ENCODE measurements at places on chromosomes 6 and 20. TPM values are rescaled to one million over a fixed set of nuclear protein-coding genes. Genes with fewer than 3 reads are reported as not detected.

The POM121L2 gene
- not detected for total RNA-seq

The MMP24 gene
- total RNA-seq = 76.1 TPM

The FOXA2 gene
- total RNA-seq = not detected

The OTOR gene
- total RNA-seq = 0.47 TPM

The MYBL2 gene
- total RNA-seq = 0.47 TPM

DNA sequence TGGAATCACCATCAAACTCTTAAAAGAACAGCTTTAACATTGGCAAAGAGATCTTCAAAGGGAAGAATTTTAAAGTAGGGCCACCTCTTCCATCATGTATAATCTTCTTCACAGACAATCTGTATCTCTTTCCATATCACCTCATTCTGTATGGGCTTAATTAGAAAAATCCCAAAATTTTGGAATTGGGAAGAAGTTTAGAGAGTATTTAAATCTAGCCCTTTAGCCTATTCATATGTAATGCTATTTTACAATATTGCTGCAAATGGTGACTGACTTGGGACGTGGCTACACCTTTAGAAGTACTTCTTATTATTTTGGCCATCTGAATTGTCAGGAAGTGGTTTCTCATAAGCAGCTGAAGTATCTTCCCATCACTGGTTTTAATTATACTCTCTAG lies 474.3 kb downstream of the RFPL4B start:
- DNase-seq = no peak

DNA sequence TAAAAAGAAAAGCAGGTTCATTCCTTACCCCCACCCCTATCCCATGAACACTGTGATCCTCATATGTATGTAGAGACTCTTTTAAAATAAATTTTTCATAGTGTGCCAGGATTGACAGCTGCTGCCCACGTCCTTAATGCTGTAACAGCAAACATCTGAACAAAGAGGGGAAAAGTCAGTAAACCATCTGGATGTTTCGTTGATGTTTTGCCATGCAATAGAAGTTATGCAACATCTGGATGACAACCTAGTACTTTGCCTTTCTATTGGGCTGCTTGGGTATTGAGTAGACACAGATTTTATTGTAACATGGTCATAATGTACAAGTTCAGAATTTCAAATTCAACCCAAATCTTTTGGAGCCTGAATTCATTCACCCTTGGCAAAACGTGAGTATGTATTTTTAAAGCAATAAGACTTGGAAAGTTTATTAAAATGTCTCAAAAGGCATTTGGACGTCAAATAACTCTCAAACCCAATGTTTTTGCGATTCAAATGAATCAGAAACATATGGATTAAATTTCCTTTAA lies 500.3 kb downstream of the DHX35 start:
- no peak for DNase-seq

GRCh38 chr20:62800314-62801259 lies 4.0 kb upstream of the OGFR start:
- DNase-seq = peak; percentile 38

DNA sequence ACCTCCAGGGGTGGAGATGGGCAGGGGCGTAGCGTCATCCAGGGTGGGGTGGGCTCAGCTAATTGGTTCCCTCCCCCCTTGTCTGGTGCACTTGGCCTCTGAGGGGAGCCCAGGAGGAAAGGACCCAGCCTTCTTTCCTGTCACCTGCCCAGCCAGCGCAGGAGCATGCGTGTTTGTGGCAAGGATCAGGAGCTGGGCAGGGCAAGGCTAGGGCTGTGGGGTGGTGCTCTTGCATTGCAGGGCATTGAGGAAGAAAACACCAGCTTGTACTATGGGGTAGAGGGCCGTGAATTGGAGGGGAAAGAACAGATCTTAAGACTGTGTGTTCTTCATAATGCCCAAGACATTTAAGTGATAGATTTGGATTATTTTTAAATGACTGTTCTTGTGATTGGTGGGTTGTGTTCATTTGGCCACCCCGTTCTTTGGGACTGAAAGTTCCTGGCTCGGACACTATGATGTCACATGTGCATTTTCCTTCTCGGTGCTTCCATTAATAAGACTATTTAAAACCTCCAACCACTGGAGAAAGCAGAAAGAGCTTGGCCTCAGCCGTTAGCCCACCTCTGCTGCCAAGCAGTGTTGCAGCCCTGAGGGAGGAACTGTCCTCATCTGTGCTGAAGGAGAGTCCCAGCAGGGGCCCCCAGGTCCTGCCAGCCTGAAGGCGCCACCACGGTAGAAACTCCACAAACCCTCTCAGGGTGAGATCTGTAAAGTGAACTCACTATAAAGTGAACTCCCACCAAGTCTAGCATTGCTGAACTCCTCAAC lies 136.2 kb upstream of the INSM1 start:
- no peak for DNase-seq

GRCh38 chr6:76166874-76167273 lies 94.4 kb upstream of the IMPG1 start:
- no peak for DNase-seq

DNA sequence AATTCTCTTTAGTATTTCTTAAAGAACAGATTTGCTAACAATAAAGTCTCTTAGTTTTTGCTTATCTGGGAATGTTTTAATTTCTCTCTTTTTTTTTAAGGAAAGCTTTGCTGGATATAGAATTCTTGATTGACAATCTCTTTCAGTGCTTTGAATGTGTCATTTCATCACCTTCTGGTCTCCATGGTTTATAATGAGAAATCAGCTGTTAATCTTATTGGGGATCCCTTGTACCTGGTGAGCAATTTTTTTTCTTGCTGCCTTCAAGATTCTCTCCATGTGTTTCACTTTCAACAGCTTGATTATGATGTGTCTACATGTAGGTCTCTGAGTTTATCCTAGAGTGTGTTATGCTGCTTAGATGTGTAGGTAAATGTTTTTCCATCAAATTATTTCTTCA lies 16.4 kb upstream of the PSMF1 start:
- no peak for DNase-seq

DNA sequence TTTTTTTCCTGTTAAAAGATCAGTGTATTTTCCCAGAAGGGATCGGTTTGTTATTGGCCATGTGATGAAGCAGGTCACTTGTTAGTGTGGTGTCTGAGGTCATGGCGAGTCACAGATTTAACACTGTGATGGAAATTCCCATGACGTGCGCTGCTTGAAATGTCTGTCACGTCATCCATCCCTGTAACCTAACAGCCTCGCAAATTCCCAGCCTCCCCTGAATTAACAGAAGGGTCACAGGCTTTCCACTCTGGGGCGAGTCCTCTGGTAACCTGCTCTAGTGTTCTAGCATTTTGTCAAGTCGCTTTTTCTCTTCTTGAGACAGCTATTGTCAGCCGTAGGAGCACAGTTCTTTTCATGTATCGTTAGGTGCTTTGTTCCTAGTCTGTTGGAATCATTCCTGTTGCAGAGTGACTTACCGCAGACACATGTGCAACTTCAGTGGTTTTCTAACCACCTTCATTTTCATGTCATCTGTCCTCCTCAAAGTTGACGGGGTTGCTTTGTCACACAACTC lies 137.2 kb downstream of the MAP3K4 start:
- no peak for DNase-seq

GRCh38 chr6:39350723-39351505 lies 28.4 kb upstream of the KCNK16 start:
- no peak for DNase-seq

- DNase-seq = no peak
Measured at GRCh38 chr20:38932457-38933120, 6.4 kb downstream of the FAM83D start.

DNA sequence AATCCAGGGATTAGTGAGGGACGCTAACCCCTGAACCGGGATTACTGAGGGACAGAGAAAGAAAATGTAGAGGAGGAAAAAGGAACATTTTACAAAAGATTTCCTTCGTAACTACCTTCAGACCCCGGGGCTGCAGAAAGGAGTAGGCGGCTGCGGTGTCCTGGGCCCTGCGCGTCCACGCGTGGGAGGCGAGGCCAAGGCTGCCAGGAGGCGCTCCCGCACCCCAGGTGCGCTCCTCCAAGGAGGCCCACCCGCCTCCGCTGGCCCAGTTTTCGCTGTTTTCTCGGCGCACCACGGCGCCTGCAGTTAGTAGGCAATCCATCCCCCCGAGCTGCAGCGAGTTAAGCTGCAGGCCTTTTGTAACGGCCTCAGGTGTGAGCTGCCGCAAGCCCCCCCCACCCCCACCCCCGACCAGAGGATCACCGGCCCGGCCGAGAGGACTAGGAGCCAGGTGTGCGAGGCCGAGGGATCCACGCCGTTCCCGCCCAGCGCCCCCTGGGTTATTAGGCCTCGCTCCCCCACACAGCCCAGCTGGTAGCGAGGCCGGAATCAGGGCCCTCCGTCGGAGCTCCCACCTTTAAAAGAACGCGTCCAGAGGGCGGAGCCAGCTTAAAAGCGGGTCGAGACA lies 380.3 kb upstream of the ARID1B start:
- DNase-seq = no peak

DNA sequence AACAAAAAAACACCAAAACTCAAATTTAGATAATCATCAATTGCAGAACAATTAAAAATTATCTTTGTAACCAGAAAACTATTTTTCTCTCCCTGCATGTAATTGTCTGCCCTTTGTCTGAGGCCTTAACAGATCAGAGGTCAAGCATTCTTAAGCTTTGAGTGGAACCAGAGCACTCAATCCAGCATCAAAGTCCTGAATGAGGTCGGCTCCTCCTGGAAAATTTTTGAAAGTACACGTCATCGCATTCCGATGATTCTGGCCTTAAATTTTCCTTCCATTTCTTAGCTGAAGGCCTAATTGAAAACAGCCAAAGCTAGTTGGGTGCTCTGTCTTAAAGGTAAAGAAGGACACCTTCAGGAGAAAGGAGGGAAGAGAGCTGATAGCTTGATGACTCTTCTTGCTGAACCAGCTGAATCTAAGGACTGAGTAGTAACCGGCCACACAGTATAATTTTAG lies 510.2 kb upstream of the SULF2 start:
- no peak for DNase-seq

- no peak for DNase-seq
Measured at GRCh38 chr20:51480507-51481270, 61.8 kb downstream of the NFATC2 start.

DNA sequence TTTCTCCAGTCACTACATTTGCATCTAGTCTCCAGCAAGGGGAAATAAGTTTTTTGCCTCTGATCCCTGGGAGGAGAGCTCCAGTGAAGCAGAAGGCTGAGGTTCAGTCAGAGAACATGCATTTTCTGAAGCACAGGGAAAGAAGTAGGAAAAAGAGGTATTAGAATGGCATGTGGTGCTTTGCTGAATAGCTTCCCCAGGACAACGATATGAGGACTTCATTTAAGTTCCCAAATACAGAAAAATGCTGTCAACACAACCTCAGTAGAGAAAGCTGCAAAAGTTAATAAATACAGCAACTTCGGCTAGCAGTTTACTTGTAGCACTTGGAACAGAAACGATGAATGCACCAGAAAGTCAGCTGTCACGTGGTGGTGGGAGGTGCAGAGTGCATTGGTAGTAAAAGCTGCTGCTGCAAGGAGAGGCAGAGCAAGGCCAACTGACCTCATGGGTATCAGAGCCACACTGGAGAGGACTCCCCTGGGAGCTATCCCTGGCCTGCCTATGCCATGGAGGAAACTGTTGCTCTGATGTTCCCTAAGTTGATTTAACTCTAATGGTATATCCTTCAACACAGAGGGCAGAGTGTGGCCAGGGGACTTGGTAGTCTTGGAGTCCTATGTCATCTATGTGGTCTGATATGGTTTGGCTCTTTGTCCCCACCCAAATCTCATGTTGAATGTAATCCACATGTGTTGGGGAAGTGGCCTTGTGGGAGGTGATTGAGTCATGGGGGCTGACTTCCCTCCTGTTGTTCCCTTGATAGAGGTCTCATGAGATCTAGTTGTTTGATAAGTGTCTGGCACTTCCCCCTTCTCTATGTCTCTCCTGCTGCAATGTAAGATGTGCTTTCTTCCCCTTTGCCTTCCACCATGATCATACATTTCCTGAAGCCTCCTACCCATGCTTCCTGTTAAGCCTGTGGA lies 85.9 kb downstream of the ADTRP start:
- no peak for DNase-seq

GRCh38 chr6:72580281-72580940 lies 41.5 kb upstream of the KCNQ5 start:
- no peak for DNase-seq

DNA sequence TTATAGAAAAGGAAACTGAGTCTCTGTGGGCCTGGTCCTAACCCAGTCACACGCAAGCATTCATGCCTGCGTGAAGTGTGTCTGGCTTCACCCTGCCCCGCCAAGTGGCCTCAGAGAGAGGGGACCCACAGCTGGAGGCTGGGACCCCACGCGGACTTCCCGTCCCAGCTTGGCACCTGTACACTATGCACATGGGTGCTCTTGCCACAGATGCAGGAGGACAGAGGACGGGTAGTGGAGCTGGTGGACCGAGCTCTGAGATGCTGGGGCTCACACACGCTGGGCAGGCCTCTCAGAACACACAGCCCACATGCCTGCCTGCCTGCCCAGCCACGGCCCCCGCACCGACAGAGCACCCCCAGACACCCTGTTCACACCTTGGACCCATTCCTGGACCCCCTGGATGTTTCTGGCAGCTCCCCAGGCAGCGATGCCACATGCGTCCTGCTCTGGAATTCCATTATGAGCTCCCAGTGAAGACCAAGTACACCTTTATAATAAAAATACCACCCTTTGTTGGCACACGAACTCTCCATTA lies 24.9 kb upstream of the SMOC2 start:
- no peak for DNase-seq

- no peak for DNase-seq
Measured at GRCh38 chr20:34091637-34092200, 20.3 kb downstream of the EIF2S2 start.

DNA sequence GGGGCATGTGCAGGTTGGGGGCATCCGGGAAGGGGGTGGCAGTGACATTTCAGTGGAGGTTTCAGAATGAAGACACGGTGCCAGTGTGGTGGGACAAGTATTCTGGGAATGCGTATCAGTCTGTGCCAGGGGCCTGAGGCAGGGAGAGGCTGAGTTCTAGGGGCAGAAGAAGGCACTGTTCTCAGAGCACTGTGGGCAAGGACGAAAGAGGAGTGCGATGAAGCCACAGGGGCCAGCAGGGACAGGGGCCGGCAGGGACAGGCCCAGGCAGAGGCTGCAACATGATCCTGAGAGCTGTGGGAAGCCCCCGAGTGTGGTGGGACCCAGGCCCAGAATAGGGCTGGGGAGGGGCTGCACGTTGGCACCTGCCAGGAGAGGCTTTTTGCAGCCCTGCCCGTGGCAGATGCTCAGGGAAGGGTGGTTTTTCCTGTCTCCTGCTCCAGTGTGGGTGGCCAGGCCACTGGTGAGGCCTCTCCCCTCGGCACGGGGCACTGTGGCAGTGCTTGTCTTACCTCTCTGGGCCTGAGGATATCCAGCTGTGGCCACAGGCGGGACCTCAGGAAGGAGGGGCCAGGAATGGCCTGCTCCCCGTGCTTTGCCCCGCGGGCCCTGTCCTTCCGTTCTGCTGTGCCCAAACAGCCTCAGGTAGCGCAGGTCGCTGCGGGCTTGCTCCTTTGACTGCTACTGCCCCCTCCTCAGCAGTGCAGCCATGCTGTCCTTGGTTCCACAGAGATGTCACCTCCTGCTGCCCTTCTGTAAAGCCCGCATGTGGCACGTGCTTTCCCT lies 10.0 kb downstream of the ENTPD6 start:
- no peak for DNase-seq

- no peak for DNase-seq
Measured at GRCh38 chr6:33993653-33994471, 152.0 kb downstream of the GRM4 start.
